ENCODE measurements at places on chromosomes 7 and 10. TPM values are rescaled to one million over a fixed set of nuclear protein-coding genes. Genes with fewer than 3 reads are reported as not detected.

DNA sequence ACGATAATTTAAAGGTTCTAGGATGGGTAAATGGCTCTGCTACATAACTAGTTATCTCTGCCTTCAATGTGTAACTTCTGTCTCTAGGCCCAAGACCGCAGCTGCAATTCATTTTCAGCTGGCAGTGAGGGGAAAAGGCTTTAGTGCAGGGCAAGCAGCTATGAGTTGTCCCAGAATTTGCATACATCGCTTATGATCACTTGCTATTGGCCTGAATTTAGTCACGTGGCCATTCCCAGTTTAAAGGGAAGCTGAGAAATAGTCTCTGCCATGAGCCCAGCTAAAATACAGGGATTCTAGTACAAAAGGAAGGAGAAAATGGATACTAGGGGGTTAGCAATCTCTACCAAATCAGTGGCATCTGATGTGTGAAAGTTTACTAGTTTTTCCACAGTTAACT, 145.8 kb upstream of the IMMP2L start:
- H3K27ac ChIP-seq: no peak overlapping the region
- H3K27me3 ChIP-seq: no peaks in the 10 kb centered on the region
- H3K4me1 ChIP-seq: no peaks in the 10 kb centered on the region
- DNase-seq: no peak
- H3K36me3 ChIP-seq: no peaks in the 10 kb centered on the region

DNA sequence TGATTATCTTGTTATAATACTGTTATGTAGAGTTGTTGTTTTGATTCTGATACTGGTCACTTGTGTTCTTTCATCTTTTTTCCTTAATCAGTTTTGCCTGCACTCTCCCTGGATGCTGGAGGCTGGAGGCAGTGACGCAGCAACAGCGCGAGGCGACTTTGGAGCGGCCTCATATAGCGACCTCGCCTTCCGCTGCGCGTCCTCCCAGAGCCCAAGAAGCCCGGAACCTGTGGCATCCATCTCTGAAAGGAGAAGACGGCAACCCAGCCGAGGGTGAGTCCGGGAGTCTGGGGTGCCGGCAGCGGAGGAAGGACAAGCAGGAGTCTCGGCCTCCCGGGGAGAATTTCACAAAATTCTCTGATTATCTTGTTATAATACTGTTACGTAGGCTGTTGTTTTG, 161.2 kb downstream of the ZNF33B start:
- no peaks in the 10 kb centered on the region for H3K36me3 ChIP-seq
- H3K27ac ChIP-seq: no peak overlapping the region
- no peak for DNase-seq
- peaks cover 8% of the 10 kb centered on the region for H3K27me3 ChIP-seq
- H3K4me1 ChIP-seq: peaks cover 3% of the 10 kb centered on the region

- no peak overlapping the region for H3K4me3 ChIP-seq
- DNase-seq: no peak
- peaks cover 64% of the 10 kb centered on the region for H3K36me3 ChIP-seq
- no peak overlapping the region for H3K27ac ChIP-seq
These were observed 31.3 kb upstream of the DDC start for GRCh38 chr7:50596484-50596883.

DNA sequence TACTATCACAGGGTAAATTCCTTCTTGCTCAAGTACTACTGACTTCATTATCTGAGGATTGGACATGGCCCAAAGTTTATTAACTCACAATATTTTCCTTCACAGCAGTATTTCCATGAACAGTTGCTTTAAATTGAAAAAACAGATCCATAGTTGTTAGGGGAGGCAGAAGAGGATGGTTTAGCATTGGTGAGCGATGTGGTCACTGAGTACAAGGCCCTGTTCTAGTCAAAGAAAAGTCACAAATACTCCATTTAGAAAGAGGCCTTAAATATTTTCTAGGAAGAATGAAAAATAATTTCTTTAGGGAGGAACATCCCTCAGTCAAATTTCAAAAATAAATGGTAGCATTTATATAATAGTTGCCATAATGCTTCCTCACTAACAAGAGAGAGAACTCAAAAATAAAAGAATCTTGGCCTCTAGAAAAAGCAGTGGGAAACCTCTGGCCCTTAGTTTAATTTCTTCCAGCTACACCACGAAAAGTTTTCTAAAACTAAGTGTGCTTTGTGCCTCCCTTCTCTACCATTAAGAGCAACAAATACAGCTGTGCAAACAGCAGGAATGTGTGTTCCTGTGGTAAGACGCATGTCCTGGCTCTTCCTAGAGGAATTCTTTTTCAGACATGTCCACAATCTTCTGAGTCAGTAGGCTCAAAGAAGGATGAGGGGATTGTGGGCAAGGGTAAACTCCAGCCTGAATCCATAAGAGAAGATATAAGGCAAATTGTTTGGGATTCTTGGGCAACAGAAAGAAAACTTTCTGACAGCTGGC, 105.7 kb downstream of the HOXA1 start:
- H3K4me3 ChIP-seq: no peak overlapping the region
- no peak for DNase-seq
- H3K27ac ChIP-seq: no peak overlapping the region

Gene WNT8B
- total RNA-seq: 0.18 TPM
